ENCODE measurements at places on chromosomes 7 and 10. TPM values are rescaled to one million over a fixed set of nuclear protein-coding genes. Genes with fewer than 3 reads are reported as not detected.

DNA sequence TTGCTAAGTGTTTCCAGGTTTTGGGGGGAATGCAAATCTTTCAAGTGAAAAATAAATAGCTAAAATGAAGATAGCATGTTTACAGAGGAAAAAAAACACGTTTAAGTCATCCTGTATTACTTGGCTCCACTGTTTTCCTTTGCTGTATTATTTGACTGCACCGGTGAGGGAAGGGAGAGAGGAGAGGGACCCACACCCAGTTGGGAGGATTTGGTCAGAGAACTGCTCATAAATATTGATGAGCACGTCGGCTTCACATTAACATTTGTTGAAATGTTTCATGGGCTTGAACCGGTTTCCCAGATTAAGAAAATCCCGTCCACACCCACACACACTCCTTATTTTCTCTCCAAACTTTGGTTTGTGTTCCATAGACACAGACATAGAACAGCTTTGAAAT, 493.8 kb upstream of the MGMT start:
- no peak for DNase-seq

Gene MET
- total RNA-seq, result 40.6 TPM

Gene PSD
- total RNA-seq, result 6.3 TPM

- no peak for DNase-seq
Measured at GRCh38 chr10:120671491-120671890, 179.7 kb upstream of the WDR11 start.

Gene COL13A1
- 0.66 TPM for total RNA-seq

DNA sequence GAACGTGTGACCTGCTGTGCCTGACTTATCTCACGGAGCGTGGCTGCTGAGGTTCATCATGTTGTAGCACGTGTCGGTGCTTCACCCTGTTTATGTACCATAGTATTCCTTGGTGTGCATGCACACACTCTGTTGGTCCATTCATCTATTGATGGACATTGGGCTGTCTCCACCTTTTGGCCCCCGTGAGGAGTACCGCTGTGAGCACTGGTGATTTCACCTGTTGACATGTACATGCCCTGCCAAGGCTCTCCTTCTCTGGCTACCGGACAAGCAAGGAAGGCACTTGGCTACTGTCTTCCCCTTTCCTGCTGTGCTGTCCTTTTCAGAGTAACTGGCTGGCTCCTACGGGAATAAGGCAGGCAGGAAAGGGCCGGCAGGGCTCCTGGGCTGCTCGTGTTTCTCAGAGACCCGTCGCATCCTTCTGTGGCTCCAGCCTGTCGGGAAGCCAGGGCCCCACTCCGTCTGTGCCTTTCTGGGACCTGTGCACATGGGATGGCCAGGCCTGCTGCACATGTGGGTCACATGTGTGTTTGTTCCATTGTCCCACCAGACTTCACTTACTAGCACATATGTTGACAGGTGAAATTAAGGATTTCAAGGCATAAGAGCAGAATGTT, 17.8 kb upstream of the TBRG4 start:
- DNase-seq, result no peak

DNA sequence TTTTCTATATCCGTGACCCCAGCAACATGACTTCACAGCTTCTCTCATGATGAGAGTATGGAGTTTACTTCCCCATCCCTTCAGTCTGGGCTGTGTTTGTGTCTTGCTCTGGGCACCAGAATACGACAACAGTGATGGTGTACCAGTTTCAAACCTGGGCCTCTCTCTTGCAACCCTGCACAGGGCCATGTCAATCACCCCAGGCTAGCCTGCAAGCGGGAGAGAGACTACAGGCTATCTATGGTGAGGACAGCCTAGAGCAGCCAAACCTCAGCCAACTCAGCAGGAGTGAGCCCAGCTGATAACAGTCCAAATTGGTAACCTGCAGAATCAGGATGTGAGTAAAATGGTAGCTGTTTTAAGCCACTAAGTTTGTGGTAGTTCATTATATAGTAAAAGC, 235.8 kb downstream of the CHCHD3 start:
- DNase-seq, result no peak

Gene C10orf71
- not detected for total RNA-seq

Gene ANKRD61
- total RNA-seq, result not detected

GRCh38 chr10:120950051-120950561, 98.9 kb downstream of the WDR11 start:
- no peak for DNase-seq

Gene UCMA
- not detected for total RNA-seq

Gene KNDC1
- total RNA-seq, result not detected

Gene ZNF33A
- 73.6 TPM for total RNA-seq

DNA sequence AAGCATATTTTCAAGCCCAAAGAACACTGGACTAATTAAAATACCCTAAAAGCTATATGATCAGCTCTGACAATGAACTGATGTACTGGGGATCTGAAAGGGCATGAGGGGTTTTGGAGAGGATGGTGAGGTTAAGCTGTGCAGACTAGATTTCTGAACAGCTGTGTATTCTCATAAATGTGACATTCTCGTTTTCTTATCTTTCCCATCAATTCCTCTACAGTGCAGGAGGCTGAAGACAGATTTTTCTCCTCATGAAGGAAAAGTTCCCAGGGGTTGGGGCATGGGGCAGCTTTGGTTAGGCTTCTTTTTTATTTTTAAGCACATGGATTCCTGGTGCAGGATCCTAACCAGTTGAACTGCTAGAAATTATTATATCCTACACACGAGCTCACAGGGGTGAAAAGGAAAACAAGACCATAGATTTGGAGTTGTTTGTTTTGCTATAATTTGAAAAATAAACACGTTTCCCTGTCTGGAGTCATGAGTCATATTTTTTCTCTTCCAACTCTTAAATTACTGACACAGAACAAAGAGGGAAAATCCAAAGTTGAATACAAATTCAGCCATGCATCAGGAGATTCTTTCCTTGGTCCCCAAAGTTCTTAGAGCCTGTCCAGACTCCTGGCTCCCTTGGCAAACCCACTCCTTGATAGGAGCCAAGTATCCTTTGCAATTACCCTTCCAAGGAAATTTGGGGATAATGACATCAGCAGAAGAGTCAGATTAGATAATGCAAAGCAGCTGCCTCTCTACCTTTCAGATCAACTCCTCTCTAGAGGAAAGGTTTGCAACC, 147.7 kb upstream of the NPVF start:
- no peak for DNase-seq

DNA sequence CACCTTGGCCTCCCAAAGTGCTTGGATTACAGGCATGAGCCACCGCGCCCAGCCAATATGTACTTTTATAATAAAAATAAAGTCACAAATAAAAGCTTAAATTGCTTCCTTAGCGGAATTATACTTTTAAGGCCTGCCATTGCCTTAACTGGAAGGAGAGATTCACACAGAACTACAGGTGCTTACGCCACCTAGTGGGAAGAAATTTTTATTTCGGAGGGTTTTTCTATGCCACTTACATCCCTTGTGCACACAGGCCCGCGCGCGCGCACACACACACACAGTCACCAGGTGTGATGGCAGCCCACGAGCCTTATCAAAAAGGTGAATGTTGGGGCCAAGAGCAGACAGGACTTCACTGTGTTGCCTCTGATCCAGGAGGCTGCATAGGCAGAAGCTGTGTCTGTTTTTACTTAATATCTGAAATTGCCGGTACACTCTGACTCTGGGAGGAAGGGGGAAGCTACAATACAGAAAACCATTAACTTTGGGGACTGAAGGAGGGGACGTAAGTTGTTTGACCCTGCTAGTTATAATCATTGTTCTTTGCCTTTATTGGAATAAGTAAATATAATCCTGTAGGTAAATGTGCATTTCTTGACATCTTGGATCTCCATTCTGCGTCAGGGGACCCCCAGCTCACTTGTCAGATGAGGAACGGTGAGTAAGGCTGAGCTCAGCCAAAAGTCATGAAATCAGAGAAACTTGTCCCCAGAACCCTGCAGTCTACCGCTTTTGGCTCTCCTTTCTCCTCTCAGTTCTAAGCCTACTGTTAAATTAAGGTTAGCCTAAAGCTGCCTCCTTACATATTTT, 87.1 kb downstream of the SLC16A9 start:
- no peak for DNase-seq

GRCh38 chr7:69873512-69873911, 275.2 kb downstream of the AUTS2 start:
- DNase-seq, result no peak

DNA sequence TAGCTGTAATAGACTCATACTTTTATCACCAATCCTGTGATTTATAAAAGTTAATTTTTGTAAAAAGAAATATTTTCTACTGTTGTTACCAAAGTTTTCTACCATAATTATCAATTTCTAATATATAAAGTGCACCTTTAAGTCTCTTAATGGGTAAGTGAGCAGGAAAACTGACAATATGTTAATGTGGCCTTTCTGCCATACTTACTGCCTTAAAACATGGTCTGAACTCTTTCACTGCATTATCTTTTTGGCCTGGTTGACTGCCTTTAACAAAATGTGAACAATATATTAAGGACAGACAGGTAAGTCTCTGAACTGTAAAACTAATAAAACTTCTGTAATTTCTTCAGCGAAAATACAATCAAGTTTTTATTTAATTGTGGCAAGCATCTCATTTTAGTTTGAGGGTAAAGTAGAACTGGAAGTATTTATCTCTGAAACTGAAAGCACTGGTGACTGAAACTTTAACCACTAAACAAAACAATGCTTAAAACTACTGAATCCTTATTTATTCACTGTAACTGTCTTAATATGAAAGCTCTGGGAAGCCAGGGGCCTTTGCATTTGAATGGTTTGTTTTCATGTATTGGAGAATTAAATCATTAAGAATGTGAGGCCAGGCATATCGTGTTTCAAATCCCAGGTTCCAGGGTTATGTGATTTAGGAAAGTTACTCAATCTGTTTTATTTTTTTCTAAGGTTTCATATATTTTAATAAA, 948.8 kb upstream of the POT1 start:
- no peak for DNase-seq

Gene GUSB
- 35.2 TPM for total RNA-seq

DNA sequence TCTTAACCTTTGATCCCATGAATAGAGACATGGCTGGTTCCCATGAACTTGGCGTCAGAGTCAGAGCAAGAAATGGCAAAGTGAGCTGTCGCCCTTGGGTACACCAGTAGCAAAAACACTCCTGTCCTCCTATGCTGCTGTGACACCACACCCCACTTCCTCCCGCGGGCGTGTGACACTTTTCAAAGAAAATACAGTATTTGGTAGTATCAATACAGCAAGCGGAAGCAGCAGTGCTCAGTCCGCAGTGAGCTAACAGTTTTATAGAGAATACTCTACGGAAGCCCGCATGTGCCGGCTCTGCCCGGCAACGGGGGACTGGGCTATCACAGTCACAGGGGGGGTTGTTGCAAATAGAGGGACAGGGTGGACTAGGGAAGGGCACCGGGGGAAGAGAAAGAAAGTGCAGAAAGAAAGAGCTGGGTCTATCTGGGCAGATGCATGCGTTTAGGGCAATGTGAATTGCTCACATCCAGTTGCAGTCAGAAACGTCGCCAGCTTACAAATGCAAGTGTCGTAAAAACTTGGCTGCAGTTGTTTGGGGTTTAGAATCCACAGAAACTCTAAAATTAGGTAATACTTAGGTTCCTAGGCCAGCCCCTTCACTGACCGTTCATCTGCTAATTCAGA, 49.8 kb downstream of the PRKCQ start:
- peak; percentile 27 for DNase-seq

GRCh38 chr10:12252882-12253546, 57.0 kb downstream of the CDC123 start:
- no peak for DNase-seq

DNA sequence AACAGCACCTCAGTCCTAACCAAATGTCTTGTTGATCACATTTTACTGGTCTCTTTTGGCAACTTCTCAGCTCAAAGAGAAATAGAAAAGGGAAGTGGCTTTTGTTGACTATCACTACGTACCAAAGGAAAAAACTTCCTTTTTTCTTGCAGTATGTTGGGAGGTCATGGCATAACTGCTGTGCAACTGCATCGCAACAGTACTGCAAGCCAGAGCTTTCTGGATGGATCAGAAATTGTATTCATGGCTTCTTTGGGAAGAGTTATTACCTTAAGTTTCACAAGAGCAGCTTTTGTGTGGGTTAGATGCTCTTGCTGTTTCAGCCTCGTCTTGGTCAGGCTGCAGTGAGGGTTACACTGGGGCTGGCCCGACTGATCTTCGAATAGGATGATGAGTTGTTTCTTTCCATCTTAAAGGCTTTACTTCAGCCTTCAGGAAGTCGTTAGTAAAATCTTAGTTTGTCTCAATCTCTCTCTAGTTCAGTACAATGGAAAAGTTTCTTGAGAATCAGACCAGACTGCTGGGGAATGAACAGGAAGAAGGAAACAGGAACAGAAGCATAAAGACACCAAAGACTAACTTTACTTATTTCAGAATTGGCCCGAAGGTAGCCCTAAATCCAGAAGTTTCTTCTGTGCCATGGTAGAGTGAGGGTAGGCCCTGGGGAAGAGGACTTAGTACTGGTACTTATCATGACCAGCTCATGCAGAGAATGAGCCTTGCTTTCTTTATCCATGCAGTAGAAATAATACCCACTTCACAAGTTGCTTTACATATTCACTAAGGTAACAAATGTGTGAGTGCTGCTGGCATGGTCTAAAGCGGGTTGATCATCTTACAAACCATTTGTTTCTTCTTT, 153.6 kb downstream of the CELF2 start:
- no peak for DNase-seq

Gene TFPI2
- 46.7 TPM for total RNA-seq

DNA sequence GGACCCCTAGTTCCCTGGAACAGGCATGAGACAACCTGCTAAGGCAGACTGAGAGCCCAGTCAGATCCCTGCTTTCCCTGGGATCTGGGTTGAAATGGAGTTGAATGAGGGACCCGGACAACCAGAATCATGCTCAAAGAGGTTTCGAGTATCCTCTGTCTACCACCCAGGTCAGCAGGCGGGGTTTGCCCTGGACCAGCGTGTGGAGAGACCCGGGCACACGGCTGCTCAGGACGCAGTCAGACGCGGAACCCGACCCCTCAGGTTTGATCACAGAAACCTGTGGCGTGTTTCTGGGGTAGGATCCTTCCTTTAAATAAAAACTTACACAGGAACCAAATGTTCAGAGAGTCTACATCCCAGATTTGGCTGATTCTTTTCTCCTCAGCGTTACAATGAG, 330.6 kb downstream of the PTPRN2 start:
- DNase-seq, result no peak

DNA sequence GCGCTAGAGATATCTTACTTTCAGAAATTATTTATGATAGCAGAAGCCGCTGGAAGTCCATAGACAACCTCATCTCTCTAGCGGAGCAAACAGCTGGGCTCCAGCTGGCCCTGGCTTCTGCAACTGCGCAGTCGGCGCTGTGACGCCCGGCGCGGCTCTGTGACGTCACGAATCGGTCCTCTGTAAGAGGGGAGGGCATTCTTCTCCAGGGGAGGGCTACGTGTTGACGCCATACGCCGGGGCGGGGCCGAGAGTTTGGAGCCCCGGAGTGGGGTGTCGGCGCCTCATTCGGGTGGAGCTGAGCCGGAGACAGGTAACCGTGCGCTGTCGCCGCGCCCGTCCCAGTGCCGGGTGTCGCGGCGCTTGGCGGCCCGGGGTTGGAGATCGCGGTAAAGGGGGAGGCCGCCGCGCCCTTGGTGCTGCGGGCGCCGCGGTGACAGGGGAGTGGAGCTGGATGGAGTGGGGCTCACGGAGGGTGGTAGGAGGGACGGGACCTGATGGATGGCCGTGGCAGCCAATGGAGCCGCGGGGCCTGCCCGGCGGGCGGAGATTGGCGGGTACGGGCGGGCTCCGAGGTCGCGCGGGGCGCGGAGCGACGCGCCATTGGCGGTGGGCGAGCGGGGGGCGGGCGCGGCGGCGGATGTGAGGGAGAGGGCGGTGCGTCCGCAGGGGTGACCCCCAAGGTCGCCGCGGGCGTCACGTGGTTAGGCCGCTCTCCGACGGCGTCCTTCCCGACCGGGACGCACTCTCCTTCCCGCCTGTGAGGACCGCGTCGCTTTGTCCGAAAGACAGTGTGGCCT, at the start of gene OGDH:
Gene OGDH (plus strand): TSS at position 287 of the 800 bp plus-strand sequence. CDS start 17,717 bp downstream, outside the sequence.
- DNase-seq, result peak; percentile 99

- peak; percentile 69 for DNase-seq
Measured at GRCh38 chr10:71383972-71384687, 12.6 kb upstream of the CDH23 start.
